ENCODE measurements at places on chromosomes 16 and 17. TPM values are rescaled to one million over a fixed set of nuclear protein-coding genes. Genes with fewer than 3 reads are reported as not detected.

The TPSD1 gene
- total RNA-seq, result not detected

The HBQ1 gene
- not detected for total RNA-seq

The RNF157 gene
- 1.4 TPM for total RNA-seq

The PTX4 gene
- total RNA-seq, result not detected

The EVI2A gene
- not detected for total RNA-seq

The MYH11 gene
- 57.8 TPM for total RNA-seq

The C16orf92 gene
- not detected for total RNA-seq

The WFDC1 gene
- total RNA-seq, result 5.6 TPM

The SPDYE4 gene
- not detected for total RNA-seq

The ALOX12B gene
- total RNA-seq, result not detected

The SBK1 gene
- total RNA-seq, result 1.5 TPM

DNA sequence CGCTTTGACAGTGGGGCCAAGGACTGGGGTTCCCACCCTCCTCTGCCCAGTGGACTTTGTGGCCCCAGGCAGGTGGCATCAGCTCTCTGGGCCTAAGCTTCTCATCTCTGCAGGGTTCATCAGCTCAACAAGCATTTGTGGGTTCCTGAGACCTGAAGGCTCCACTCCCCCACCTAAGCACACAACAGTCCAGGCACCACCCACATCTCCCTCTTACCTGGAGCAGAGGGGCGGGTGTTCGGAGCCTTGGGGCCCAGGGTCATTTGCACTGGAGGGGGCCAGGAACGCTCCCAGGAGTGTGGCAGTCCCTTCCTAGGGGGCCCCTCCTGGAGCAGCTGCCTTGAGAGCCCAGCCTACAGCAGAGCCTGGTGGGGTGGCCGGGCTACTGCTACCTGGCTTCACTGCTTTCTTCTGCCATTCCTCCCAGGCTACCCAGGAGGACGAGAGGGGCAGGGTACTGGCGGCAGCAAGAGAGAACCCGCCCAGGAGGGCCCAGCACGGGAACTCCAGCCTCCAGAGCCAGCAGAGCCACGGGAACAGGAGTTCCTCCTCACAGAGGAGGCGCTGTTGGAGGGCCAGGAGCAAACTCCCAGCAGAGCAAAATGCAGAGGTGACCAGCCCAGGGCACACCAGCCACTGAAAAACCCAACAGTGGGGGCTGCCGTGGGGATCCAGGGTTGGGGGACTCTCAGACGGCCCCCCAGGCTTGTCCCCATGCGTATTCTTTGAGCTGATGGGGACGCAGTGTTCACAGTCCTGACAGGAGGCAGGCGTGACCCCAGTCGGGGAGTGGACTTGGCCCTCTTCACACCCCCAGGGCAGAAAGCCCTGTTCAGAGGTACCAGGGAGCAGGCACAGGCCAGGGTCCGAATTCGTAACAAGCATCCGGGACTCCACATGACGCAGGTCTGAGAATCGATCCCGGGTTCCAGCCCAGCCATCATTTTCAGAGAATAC, 35.1 kb upstream of the SLC38A10 start:
- DNase-seq, result no peak

- DNase-seq, result no peak
Measured at GRCh38 chr16:55661941-55662643, 6.3 kb downstream of the SLC6A2 start.

DNA sequence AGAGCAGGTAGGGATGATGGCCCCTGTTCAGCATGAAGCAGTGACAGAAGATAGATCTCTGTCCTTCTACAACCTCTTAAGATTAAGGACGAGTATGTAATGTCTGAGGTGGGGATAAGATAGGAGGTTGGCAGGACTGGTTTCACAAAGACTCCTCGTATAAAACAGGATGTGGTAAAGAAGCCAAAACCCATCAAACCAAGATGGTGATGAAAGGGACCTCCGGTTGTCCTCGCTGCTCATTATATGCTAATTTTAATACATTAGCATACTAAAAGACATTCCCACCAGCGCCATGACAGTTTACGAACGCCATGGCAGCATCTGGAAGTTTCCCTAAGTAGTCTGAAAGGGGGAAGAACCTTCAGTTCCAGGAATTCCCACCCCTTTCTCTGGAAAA, 27.3 kb downstream of the MIS12 start:
- DNase-seq, result no peak

DNA sequence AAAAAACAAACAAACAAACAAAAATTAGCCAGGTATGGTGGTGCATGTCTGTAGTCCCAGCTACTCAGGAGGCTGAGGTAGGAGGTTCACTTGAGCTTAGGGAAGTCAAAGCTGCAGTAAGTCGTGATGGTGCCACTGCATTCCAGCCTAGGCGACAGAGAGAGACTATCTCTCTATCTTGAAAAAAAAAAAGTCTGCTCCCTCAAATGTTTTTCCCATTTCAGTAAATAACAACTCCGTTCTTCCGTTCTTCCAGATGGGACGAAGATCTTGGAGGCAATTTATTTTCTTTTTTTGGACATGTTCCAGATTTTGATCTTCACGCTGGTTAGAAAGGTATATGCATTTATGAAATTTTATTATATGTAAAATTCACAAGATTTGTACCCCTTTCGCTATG, 19.0 kb downstream of the ERAL1 start:
- DNase-seq, result no peak

DNA sequence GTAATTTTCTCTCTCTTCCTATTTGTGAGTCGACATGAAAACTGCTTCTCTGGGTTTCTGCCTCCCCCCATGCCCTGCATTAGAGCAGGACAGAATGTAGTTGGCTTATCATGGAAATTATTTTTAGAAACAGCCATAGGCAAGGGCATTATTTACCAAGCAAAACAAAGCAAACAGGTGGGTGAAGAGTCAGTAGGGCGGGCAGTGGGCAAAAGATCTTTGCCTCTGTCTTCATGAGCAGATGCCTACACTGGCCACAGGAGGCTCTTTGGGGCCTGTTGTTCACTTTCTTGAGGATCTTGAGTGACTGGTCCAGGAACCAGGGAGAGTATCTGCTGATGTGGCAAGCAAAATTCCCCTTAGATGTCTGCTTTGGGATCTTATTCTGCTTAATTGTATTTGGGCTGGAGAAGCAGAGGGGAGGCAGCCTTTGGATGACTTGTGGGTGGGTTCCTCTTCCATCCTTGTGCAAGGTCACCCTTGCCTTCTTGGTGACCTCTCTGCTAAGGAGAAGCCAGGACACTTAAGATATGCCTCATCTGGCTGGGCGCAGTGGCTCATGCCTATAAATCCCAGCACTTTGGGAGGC, 42.5 kb upstream of the CLEC19A start:
- no peak for DNase-seq

- no peak for DNase-seq
Measured at GRCh38 chr16:28984091-28984490, 761 bp upstream of the LAT start.

GRCh38 chr17:81315129-81315884, 20.2 kb upstream of the SLC38A10 start:
- no peak for DNase-seq

DNA sequence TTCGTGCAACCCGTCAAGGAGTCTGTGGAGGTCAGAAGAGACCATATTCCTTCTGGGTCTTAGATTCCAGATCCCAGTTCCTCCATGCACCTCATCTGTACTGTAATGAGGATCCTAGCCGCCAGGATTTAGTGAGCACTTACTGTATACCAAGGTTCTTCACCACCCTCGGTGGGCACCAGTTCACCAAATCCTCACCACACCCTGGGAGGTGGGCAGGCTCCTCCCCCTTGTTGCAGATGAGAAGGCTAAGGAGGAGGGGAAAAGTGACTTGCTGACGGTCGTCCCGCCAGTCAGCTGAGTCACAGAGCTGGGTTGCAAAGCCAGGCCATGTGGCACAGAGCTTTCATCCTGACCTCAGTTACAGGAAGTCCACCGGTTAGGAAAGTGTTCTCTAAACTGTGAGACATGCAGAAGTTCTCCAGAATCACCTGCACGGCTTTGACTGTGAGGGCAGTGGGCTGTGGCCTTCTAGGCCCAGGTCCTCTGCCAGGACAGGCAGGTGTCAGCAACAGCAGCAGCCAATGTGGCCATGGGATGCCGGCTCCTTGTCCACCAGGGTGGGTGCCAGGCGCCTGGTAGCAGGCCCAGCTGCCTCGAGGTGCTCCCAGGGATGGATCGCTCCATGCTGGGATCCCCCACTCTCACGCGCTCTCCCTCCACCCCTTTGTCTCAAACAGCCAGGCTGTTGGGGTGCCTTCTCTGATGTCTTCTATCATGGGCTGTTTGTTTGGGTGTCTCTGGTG, 240.3 kb upstream of the GSE1 start:
- DNase-seq, result no peak

DNA sequence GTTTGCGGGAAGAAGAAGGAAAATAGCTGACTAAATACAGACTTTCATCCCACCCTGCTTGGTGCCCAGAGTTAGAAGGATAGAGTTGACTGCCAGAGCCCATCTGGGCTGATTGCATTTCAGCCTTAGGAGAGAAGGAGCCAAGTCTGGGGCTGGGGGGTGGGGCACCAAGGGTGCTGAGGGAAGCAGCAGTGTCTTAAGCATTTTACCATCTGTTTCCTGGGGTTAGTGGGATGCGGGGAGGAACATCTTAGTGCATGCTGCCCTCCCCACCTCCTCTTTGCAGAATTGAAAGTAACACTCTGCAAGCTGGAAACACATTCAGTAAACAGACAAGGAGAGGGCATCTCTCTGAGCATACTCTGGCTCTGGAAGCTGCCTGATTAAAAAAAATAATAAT, 1.5 kb upstream of the ARL5C start:
- DNase-seq, result no peak

DNA sequence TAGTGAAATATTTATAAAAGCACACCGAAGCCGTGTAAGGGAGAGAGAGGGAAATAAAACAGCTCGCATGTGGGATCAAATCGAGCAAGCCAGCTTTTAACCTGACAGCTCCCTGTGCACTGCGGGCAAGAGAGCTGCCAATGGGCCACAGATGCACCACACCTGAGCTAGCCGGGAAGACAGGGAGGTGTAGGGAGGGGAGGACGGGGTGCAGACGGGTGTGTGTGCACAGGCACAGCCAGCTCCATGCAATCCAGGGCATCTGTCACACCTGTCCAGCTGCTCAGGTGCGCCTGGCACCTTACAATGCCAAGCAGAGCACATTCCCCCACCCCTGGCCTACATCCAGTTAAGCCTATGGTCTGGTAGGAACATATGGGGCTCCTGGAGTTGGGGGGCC, 70.0 kb downstream of the C16orf78 start:
- no peak for DNase-seq

DNA sequence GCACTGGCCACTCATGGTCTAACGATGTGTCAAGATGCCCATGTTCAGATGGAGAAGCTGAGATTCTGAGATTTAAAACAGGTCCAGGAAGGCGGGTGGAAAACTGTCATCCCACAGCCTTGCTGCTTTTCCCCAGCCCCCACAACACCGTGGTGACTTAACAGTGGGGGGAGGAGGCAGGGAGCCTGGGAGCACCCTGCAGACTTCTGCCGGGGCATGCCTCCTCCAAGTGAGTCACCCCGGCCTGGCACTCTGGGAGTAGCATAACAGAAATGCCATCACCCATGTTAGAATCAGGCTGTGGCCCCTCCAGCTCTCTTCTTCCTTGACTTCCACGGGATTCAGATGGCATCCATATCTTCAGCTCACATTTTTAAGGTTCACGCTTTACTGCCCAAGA, 164.8 kb downstream of the CBLN1 start:
- DNase-seq, result no peak

GRCh38 chr17:7586673-7587419, 3.0 kb downstream of the SOX15 start:
- no peak for DNase-seq

GRCh38 chr17:44591206-44591605, 33.9 kb downstream of the FZD2 start:
- no peak for DNase-seq

- DNase-seq, result no peak
Measured at GRCh38 chr17:4893721-4894560, 5.4 kb upstream of the C17orf107 start.

GRCh38 chr17:4509401-4509800, 10.7 kb downstream of the SPNS2 start:
- no peak for DNase-seq

DNA sequence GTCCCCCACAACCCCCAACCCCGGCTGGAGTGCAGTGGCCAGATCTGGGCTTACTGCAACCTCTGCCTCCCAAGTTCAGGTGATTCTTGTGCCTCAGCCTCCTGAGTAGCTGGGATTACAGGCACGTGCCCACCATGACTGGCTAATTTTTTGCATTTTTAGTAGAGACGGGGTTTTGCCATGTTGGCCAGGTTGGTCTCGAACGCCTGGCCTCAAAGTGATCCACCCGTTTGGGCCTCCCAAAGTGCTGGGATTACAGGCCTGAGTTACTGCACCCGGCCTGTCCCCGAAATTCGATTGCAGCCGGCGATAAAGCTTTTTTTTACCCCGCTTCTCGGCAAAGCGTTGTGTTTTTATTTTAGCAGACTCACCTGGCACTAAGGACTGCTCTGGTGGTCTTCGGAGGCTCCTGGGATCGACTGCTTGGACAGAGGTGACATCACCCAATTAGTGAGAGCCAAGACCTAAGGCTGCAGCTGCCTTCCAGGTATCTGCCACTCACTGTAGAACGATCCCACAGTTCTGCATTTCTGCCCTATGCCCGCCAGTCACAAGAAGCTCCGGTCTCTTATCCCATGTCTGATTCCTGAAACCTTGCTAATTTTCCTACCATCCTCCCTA, 82.2 kb upstream of the ARL4D start:
- DNase-seq, result no peak

DNA sequence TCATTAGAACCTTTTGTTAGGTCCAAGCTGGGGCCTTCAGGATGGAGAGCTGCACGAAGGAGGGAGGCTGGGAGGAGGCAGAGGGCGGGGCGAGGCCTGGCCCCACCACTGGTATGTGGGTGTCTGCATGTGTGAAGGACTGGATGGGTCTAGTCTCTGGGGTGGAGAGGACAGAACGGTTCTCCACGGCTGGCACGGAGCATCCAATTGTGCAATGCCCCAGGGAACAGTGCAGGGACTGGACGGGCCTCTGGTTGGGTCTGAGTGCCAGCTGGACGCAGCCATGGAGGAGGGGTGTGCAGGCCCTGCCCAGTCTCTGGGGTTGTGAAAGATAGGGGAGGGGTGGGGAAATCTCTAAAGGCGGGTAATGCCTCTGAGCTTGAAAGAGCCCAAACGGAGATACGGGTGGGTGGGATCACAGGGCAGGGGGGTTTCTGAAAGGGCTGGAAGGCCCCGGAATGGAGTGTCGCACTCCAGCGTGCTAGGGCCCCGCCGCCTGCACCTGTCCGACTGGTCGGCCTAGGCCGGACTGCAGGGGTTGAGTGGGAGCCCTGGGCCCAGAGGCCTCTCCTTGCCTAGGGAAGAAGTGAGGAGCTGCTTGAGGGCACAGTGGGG, 1.6 kb downstream of the PPL start:
- no peak for DNase-seq

DNA sequence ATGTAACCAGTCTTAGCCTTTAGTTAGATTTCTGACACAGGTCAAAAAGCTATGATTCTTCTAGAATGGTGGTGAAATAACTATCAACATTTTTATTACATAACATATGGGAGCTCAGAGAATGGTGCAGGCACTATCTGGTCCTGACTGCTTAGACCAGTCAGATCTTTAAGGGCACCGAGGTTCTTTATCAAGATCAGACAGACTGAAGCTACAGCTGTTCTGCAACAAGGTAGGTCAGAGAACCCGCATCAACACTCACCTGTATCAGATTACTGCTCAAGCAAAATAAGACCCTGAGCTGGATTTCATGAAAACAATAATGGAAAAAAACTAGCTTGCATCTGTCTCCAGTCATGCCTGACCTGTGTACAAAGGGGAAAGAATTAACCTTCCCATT, 160.4 kb downstream of the KCNJ2 start:
- no peak for DNase-seq
